ENCODE measurements at places on chromosomes 12 and 14. TPM values are rescaled to one million over a fixed set of nuclear protein-coding genes. Genes with fewer than 3 reads are reported as not detected.

GRCh38 chr14:73829071-73829470 lies 22.6 kb upstream of the PTGR2 start:
- no peak for DNase-seq

DNA sequence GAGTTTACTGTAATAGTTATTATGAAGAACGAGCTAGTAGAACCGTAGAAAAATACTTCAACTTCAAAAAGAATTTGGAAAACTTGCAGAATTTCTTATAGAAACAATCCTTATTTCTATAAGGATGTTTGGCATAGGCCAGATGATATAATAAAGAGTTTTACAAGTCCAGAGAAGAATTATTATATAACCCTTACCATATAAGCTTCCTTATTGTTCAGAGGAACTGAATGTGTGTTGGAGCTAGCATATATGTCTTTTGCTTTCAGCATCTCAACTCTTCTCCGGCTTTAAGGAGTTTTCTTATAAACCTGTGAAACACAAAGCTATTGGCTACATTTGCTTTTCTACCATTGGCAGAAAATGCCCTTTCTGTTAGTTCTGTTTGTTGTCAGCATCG lies 178.0 kb upstream of the E2F7 start:
- no peak for DNase-seq

DNA sequence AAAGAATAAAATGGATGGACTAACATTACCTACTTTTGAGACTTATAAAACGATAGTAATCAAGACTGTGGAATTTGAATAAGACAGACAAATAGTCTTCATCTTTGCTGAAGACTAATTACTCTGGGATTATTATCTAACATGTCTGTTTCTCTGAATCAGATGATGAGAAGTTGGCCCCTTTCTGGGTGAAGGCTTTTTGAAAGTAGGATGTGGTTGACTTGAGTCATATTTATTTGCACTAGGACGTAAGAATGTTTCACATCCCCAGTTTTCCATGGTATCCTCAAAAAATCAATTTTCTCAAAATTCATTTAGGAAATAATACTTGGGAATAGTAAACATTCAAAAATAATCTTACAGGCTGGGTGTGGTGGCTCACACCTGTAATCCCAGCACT lies 31.8 kb downstream of the PKP2 start:
- DNase-seq: no peak

DNA sequence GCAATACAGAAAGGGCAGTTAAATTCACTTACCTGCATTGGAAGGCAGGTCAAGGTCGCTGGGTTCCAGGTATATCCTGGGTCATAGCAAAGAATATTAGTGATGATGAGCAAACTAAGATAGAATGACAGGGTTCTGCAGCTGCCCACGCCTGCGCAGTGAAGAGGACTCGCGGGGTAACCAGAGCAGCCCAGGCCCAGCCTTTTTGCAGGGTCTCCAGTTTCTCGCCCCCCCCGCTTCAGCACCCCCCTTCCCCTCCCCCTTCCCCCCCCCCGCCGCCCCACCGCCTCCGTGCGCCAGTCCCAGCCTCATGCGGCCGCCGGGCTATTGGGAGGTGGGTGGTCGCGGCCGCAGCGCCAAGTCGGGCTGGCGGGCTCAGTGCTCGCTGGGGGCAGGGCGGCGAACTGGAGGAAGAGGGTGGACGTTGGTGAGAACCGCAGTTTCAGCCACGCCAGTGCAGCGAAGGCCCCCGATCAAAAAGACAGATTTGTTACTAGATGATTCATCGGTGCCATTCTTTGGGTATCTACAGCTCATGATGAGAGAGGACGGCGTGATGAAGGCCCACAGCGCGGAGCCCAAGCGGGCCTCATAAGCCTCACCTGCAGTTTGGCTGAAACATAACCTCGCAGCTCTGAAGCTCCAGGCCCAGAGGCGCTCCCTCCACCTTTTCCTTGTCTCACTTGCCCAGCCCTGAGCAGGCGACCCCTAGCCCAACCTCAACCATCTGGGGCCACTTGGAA lies 20.2 kb downstream of the SLC2A3 start:
- no peak for DNase-seq

Gene DHRS7
- total RNA-seq: 71.5 TPM

DNA sequence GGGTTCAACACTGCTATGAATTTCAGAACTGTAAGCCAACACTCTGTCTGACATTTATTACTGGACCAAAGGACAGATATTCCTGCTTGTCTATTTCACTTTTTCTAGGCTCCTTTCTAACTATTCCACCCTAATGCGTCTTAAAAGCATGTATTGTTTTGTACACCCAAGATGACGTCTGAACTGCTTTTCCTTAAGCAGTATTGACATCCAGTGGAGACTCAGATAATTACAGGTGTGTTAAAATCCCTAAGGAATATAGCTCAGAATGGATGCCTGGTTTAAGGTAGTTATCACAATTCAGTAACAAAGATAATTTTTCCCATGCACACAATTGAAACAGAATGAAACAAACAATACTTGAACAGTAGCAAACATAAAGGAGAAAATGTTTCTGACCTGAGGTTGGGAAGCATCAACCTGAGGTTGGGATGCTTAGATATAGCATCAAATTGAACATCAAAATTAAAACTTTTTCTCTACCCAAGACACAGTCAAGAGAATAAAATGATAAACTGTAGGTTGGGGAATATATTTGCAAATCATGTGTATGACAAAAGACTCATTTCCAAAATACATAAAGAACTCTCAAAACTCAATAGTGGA lies 93.7 kb upstream of the PTPRR start:
- peak; percentile 2 for DNase-seq

- no peak for DNase-seq
Measured at GRCh38 chr12:19261773-19262172, 132.2 kb downstream of the PLEKHA5 start.

GRCh38 chr12:127191129-127191528 lies 1075.8 kb upstream of the TMEM132C start:
- no peak for DNase-seq

Gene WSCD2
- not detected for total RNA-seq

Gene ANO6
- total RNA-seq: 96.6 TPM

Gene YBX3
- 368 TPM for total RNA-seq

Gene STAB2
- 0.12 TPM for total RNA-seq

- DNase-seq: no peak
Measured at GRCh38 chr14:53670701-53671100, 285.9 kb downstream of the BMP4 start.

GRCh38 chr14:66240105-66240504 lies 246.1 kb upstream of the CCDC196 start:
- no peak for DNase-seq

DNA sequence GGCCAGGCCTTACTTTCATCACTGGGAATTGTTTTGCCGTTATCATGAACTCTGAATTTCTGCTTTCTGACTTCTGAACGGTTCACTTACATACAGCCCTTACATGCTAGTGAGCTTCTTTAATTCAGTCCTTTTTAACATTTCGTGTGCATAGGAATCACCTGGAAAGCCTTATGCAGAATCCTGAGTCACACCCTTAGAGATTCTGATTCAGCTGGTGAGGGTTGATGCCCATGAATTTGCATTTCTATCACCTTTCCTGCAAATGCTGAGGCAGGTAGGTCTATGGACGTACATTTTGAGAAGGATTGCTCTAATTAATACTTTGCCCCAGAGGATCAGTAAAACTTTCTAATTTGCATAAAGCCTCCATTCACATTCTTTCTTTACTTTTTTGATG lies 44.0 kb downstream of the PPHLN1 start:
- DNase-seq: no peak

DNA sequence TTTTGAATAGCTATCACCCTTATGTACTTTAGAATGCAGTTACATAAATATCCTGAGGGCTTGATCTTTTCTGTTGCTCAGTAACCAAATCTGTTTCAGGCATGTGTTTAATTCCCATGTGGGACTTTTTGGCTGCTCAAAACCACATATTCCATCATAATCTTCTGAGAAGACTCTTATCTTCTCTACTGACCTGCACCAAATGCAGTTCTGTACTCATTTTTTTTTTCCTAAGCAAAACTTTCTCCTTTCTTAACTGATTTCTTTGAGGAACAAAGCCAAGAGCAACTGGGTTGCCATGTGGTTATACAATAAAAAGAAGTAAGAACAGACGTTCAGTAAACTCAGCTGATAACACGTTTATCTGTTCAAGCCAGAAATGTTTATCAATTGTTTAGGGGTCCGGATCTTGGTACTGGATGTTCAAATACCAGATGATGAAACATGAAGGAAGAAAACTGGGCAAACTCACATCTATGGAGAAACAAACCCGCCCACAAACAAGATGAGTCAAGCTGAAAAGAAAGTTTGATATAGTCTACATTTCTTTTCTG lies 50.1 kb downstream of the TMEM132C start:
- DNase-seq: no peak

- DNase-seq: no peak
Measured at GRCh38 chr12:129997239-129997638, 93.4 kb upstream of the TMEM132D start.

GRCh38 chr12:128326406-128326805 lies 59.4 kb downstream of the TMEM132C start:
- no peak for DNase-seq

GRCh38 chr12:6340745-6341416 lies 995 bp downstream of the TNFRSF1A start:
- no peak for DNase-seq

Gene KRT83
- total RNA-seq: not detected

- DNase-seq: no peak
Measured at GRCh38 chr14:105629886-105630215, 103.5 kb downstream of the TMEM121 start.

DNA sequence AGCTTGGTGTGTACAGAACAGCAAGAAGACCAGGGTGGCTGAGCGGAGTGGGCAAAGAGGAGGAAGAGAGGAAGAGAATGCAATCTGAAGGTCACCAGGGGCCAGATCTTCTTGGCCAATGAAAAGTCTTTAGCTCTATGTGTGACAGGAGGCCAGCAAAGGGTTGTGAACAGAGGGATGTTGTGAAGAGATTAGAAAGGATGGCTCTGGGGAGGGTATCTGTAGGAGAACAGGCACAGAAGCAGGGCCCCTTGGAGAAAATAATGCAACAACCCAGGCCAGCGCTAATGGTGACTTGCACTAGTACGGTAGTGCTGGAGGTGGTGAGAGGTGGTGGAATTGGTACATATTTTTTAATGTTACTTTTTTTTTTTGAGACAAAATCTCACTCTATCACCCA lies 97.2 kb downstream of the NT5DC3 start:
- DNase-seq: no peak

Gene GLTP
- total RNA-seq: 57.7 TPM

Gene PMEL
- total RNA-seq: 1.1 TPM
